Activated CD4-positive, alpha-beta T cell treated with anti-CD3 and anti-CD28 coated beads for 48 hours (primary cell): ENCODE measurements at places on chromosomes 12 and 14.

DNA sequence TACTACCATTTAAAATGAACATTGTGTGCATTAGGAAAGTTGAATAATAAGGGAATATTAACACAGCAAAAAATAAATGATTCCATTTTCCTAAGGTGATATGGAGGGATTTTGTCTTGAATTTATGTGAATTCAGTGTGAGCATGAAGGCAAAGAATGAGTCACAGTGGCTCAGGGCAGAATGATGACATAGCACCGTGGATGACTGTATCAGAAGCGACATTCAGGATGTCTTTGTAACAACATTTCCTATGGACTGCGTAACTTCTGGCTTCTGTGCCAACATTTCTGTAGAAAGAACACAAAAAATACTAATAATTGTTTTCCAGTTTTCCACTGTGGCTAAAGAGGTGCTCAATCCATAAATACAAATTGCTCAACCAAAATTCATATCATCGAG lies 54.6 kb downstream of the TTC8 start:
- DNase-seq: no peak

DNA sequence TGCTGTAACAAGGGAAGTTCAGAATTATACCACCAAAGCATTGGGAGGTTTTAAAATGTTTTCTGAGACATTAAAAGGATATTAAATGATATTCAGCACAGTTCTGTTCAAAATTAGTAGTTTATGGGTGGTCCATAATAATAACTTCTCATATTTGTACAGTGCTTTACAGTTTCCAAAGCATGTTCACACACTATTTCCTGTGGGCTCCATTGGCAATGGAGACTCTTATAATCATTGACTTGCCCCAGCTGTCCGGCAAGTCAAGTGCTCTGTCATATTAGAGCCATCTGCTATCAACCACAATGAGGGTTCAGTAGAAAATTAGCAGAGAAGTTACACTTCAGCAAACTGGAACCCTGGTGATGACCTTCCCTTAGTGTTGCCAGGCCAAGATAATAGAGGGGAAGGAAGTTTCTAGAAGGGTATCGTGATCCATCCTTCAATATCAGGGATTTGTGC lies 526.6 kb upstream of the CCDC196 start:
- no peak for DNase-seq

DNA sequence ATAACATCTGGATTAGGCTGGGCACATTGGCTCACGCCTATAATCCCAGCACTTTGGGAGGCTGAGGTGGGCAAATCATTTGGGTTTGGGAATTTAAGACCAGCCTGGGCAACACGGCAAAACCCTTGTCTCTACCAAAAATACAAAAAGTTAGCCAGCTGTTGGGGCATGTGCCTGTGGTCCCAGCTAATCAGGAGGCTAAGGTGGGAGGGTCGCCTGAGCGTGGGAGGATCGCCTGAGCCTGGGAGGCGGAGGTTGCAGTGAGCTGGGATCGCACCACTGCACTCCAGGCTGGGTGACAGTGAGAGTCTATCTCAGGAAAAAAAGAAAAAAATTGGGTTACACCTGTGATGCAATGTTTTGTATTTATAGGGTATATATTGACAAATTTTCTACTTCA lies 5.3 kb downstream of the NEK9 start:
- DNase-seq: no peak

DNA sequence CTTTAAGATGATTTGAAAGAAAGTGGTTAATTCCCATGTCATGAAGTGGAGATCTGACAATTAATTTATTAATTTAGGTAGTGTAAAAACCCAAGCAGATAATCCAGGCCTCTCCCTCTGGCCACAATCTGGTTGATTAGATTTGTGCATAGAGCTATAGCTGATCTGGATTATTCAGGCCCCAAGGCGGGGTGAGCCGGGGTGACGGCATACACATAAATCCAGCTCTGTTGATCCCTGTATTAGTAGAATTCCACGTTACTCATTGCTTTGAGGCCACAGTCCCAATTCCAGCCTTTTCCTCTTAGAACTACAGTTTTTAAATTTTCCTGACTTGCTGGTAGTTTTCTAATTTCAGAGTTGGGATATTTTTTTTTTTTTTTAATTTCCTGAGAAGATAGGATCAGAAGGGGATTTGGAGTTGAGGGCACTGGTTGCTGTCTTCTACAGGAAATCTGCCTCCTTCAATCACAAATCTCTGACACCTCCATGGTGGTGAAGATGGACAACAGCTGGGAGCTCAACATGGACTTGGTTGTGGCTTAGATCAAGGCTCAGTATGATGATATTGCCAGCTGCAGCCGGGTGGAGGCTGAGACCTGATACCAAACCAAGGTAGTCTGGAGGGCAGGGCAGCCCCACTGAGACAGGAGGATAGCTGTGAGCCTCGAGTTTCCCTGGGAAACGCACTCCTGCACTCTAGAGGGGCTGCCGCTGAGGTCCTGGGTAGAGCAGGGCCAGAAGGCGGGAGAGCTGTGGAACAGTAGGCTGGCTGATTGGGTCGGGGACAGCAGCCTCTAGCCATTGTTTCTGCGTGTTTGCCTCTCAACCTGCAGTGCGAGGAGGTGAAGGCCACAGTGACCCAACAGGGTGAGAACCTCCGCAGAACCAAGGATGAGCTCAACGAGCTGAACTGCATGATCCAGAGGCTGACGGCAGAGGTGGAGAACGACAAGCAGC lies 19.4 kb downstream of the KRT85 start:
- DNase-seq: no peak

GRCh38 chr14:52464175-52464574 lies 88.1 kb downstream of the TXNDC16 start:
- DNase-seq: no peak

DNA sequence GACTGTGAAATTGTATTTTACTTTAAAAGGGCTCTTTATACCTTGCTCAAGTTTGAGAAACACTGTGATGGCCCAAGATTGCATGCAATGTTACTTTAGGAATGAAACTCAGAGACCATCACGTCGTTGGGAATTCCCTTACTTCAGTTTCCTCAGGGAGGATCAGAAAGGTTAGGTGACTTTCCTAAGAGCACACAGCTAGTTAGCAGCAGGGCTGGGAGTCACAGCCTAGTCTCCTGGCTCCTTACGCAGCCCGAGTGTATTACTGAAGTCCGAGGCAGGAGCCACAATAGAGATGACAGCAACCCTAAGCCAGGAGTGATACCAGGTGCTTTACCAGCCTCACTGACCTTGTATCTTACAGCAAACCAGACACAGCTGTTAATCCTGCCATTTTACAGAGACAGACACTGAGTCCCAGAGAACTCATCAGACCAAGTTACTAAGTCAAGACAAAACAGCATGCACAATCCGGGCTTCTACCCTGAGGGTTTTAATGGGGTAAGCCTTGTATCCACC lies 67.0 kb downstream of the RBM19 start:
- DNase-seq: no peak

DNA sequence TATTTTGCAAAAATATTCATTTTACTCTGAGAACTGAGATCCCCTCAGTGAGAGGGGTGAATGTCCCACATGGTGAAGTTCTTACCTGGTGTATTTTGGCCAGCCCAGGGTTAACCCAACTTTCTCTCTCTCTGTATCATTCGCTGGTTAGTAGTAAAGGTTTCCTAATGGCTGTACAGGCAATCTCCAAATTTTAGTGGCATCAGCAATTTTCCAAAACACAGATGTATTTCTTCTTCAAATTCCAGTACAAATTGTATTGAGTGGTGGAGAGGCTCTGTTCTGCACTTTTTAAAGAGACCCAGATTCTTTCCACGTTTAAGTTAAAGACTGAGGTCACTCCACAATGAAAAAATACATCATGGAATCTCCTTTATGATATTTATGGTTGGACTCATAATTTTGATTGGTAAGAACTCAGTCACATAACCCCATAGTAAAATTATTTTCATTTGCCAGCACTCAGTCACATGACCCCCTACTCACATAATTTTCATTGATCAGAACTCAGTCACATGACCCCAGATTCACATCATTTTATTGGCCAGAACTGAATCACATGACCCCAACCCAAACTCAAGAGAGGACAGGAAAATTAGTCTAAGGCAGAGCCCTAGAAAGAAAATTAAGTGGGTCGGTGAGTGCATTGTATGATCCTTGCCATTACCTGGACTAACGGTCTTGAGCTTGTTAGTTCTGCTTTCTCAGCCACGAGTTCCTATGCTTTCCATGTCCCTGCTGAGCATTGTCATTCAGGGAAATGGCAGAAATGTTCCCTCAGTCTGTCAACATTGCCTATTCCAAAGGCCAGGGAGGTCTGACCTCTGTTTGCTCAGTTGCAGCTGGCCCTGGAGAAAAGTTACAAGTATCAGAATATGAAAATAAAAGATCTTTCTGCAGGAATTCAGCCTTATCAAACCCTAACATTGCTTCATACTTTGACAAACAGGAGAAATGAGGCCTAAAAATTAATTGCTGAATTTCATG lies 1536.2 kb downstream of the AACS start:
- no peak for DNase-seq

DNA sequence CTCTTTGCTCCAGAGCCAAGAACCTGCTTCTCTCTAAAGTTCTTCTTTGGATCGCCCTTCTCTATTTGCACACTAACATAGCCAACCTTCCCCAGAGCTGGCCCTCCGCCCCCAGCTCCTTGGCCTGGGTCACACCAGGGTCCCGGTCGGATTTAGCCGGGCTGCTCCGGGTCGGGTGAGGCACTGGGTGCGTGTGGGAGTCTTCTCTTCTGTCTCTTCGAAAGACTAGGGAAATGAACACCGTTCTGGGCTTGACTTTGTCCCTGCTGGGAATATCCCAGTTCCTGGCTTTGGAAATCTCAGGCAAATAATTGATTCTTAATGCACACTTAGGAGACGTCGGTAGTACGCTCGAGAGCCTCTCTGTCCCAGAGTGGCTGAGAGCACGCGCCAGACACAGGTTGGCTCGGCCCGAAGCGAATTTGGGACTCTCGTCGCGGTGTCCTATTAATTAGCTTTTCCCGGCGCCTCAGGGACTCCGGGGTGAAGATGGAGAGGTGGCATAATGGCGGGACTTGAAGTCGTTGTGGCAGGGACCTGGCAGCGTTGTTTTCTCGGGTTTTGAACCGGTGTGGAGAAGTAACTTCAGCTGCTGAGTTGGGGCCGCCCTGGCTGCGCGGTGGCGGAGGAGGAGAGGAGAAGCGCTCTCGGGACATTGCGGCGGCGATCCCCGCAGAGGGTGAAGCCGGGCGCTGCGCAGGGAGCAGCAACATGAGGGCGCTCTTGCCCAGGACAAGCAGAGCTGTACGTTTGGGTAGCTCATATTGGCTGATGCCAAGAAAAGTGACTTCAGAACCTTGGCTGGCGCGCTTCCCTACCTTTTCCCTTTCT lies 7.5 kb downstream of the FOXG1 start:
- no peak for DNase-seq

DNA sequence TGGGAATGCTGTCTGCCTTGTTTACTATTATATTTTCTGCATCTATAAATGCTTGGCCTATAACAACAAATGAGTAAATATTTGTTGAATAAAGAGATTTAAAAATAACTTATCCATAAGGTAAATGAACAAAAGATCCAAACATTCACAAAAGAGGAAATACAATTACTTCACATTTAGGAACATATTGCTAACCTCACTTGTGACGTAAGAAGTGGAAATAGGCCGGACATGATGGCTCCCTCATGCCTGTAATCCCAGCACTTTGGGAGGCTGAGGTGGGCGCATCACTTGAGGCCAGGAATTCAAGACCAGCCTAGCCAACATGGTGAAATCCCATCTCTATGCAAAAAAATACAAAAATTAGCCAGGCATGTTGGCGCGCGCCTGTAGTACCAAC lies 25.7 kb upstream of the CKAP4 start:
- no peak for DNase-seq

- no peak for DNase-seq
Observed at GRCh38 chr12:123801573-123802178, 39.6 kb downstream of the DNAH10 start.

- DNase-seq: no peak
Observed at GRCh38 chr14:65297744-65298143, 114.8 kb upstream of the FUT8 start.

DNA sequence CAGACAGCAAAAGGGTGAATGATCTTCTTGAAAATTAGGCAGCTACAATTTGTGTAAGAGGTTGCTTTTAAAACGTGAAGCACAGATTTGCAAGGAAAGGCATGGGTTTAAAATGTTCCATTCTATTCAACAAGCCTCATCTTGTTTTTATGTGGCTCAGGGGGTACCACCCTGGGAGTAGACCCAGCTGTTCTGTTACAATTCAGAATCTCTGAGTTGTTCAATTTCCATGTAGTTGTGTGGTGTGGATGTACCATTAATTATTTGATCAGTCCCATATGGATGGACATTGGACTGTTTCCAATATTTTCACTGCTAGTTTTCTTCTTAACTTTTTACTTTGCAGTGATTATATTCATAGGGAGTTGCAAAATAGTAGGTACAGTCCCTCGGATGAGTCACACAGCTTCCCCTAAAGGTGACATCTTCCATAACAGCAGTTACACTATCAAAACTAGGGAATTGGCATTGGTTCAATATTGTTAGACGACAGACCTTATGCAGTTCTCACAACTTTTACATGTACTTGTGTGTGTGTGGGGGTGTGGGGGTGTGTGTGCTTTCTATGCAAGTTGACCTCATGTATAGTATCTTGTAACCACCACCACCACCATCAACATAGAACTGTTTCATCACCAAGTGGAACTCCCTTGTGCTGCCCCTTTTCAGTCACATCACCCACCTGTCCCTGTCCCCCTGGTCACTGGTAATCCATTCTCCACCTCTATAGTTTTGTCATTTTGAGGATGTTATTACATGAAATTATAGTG lies 59.0 kb upstream of the CAPRIN2 start:
- peak; percentile 14 for DNase-seq

DNA sequence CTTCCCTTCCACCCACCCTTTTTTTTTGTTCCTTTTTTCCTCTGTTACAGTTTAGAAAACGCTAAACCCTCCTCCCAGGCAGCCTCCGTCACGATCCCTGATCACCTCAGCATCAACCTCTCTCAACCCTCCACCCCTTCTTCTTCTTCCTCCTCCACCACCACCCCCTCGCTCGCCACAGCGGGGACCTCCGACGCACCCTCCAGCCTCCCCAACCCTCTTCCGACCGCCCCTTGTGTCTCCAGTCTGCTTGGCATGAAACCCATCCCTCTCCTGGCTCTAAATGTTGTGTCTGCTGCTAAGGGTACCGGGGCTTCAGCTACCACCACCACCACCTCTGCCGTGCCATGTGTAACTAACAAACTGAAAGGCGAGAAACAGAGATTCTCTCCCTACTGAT lies 22.9 kb downstream of the PCBP2 start:
- no peak for DNase-seq

DNA sequence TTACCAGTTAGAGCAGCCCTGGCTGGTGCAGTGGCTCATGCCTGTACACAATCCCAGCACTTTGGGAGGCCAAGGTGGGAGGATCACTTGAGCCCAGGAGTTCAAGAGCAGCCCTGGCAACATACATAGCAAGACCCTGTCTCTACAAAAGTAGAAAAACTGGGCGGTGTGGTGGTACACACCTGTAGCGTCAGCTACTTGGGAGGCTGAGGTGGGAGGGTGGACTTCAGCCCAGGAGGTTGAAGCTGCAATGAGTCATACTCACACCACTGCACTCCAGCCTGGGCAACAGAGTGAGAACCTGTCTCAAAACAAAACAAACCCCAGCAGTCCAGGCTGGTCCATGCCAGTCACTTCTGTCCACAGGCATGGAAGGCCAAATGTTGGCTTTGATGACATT lies 7.4 kb downstream of the COX14 start:
- no peak for DNase-seq

GRCh38 chr14:100626614-100627013 lies 39.4 kb upstream of the BEGAIN start:
- no peak for DNase-seq

GRCh38 chr12:122995503-122996187 lies 15.2 kb downstream of the ARL6IP4 start:
- DNase-seq: no peak
